ENCODE measurements at places on chromosomes 1 and 21. TPM values are rescaled to one million over a fixed set of nuclear protein-coding genes. Genes with fewer than 3 reads are reported as not detected.
A peak's percentile ranks its signal among the peaks of the same experiment; 100 is the strongest.

DNA sequence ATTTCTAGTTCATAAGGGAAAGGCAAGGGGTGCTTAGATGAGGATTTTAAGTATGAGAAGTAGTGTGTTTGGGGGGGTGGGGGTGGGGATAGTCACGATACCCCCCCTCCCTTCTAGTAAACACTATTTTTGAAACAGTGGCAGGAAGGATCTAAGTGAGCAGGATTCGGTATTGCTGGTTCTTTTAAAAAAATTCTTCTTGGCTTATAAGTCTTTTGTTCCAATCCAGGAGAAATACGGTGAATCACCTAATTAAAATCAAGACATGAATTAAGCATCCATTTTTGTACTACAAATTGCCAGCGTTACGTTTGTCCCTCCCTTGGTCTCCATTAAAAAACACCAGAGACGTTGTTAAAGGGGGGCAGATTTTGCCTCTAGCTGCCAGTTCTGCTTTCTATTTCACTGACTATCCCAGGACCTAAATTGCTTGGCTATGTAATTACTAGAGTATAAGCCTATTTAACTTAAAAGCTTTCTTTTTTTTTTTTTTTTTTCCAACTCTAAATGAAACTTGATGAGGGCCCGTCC lies 911 bp downstream of the LMO4 start:
- H3K27ac ChIP-seq = peak overlapping the region; percentile 96
- no peak for DNase-seq
- H3K4me3 ChIP-seq = peak overlapping the region; percentile 74
- peaks cover 27% of the 10 kb centered on the region for H3K36me3 ChIP-seq

DNA sequence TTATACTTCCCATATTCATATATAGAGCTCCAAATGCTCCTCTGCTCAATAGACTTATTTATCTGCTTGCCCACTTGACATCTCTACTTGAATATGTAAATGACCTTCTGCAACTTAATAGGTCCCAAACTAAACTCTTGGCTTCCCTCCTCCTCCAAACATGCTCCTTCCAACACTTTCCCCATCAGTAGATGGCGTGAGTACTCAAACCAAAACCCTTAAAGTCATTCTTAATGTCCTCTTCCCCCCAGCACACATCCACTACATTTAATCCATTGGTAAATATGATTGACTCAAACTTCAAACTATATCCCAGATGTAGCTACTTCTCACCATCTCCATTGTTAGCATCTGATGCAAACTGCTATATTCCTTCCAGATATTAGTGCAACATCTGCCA lies 48.5 kb upstream of the PBX1 start:
- no peak for DNase-seq
- H3K36me3 ChIP-seq = no peaks in the 10 kb centered on the region
- H3K27me3 ChIP-seq = no peaks in the 10 kb centered on the region
- no peak overlapping the region for H3K4me3 ChIP-seq
- no peak overlapping the region for H3K27ac ChIP-seq
- no peaks in the 10 kb centered on the region for H3K4me1 ChIP-seq

DNA sequence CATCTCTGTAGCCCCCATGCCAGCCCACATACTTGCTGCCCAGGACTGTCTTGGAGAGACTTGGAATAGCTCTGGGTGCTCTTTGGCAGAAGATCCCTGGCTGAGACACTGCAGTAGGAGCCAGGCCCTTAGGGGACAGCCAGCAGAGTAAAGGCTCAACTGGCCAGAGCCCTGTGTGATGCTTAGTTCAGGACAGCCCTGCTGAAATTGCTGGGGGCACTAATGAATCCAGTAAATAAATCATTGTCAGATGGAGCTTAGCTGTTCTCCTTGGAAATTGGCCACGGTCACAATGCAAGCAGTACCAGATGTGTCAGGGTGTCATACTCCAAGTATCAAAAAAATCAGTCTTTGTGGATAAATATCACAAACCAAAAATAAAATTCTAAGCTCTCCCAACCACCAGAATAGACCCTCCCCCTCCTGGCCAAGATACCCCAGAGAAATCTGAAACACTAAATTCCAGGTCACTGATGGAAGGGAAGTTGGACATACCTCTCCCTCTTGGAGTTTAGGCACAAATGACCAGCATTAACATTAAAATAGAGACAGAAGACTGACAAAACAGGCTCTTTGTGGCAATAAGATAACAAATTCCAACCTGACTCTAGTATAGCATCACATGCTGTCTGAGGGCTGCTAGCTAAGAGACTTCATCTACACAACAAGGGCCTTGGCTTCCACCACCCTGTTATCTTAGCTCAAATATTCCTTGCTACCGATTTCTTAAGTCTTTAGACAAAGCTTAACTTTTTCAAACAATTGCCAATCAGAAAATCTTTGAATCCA lies 83.2 kb upstream of the DNAH14 start:
- no peaks in the 10 kb centered on the region for H3K36me3 ChIP-seq
- no peaks in the 10 kb centered on the region for H3K27me3 ChIP-seq
- H3K27ac ChIP-seq = no peak overlapping the region
- H3K4me1 ChIP-seq = no peaks in the 10 kb centered on the region
- DNase-seq = no peak

The FASLG gene
- 1.6 TPM for total RNA-seq

DNA sequence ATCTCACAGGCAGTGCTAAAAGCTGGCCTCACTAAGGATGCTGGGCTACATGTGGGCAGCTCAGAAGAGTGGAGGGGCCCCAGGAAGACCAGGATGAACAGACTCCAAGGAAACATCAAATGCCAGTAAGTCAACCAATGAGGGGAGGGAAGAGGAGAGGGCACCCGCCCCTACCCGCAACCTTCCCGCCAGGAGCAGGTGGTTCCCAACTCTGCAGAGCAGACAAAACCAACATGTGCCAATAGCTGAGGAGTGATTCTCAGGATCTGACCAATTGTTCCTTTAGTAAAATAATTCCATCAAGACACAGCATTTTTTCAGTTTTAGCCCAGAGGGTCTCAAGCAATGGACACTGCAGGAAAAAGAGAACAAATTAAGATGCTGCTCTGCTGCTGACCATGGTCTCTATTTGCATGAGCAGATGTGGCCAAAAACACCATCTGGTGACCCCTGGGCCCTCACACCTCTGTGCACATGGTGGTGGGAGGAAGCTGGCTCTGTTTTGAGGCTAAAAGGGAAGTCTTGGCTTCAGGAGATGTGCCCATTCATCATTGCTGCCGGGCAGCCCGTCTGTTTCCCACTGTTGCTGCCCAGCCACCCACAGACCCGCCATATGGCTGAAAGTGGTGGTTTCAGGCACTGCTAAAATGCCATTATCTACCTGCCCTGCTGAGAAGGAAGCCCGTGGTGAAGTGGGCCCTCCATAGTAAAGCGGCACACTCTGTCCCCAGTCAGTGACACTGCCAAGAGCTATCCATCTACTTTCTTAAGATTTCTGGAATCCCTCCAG lies 231.8 kb downstream of the KCNH1 start:
- no peak overlapping the region for H3K4me3 ChIP-seq
- peaks cover 8% of the 10 kb centered on the region for H3K27me3 ChIP-seq
- H3K4me1 ChIP-seq = no peaks in the 10 kb centered on the region
- H3K27ac ChIP-seq = no peak overlapping the region
- no peaks in the 10 kb centered on the region for H3K36me3 ChIP-seq

DNA sequence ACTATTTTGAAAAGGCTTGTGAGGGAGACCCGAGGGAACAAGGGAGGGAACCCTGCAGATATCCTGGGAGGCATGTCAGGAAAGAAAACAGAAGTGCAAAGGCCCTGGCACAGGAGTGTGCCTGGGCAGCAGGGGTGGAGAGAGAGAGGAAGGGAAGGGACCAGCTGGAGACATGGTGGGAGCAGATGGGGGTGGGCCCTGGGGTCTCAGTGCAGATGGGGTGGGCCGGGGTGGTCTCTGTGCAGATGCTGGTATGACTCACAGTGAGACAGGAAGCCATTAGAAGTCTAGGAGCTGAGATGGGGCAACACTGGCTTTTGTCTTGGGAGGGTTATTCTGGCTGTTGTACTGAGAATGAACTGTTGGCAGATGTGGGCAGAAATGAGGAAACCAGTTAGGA lies 363.6 kb upstream of the C1orf174 start:
- DNase-seq = no peak
- H3K4me1 ChIP-seq = peaks cover 6% of the 10 kb centered on the region
- no peaks in the 10 kb centered on the region for H3K36me3 ChIP-seq
- H3K4me3 ChIP-seq = no peak overlapping the region
- H3K27ac ChIP-seq = no peak overlapping the region
- H3K27me3 ChIP-seq = no peaks in the 10 kb centered on the region

- peak overlapping the region; percentile 85 for H3K27ac ChIP-seq
- peaks cover 29% of the 10 kb centered on the region for H3K36me3 ChIP-seq
- H3K27me3 ChIP-seq = no peaks in the 10 kb centered on the region
- H3K4me3 ChIP-seq = peak overlapping the region; percentile 15
- no peak for DNase-seq
Observed at GRCh38 chr1:193417403-193417802, 231.0 kb upstream of the B3GALT2 start.

- peak overlapping the region; percentile 46 for H3K27ac ChIP-seq
- peaks cover 2% of the 10 kb centered on the region for H3K27me3 ChIP-seq
- H3K4me3 ChIP-seq = peak overlapping the region; percentile 30
- no peaks in the 10 kb centered on the region for H3K36me3 ChIP-seq
Observed at GRCh38 chr1:245051349-245052221, 103.2 kb upstream of the KIF26B start.

The CFH gene
- total RNA-seq = 6.2 TPM

- no peaks in the 10 kb centered on the region for H3K27me3 ChIP-seq
- H3K4me3 ChIP-seq = no peak overlapping the region
- no peak overlapping the region for H3K27ac ChIP-seq
- no peak for DNase-seq
- no peaks in the 10 kb centered on the region for H3K4me1 ChIP-seq
Observed at GRCh38 chr21:16476056-16476825, 746.5 kb downstream of the USP25 start.

The TNN gene
- not detected for total RNA-seq

- DNase-seq = peak; percentile 26
- H3K27me3 ChIP-seq = peaks cover 4% of the 10 kb centered on the region
- peak overlapping the region; percentile 95 for H3K4me3 ChIP-seq
Observed at GRCh38 chr1:151612501-151613281, 841 bp downstream of the SNX27 start.

- no peak overlapping the region for H3K4me3 ChIP-seq
- no peaks in the 10 kb centered on the region for H3K4me1 ChIP-seq
- H3K27ac ChIP-seq = no peak overlapping the region
Observed at GRCh38 chr21:29667651-29668050, 272.1 kb downstream of the GRIK1 start.

- no peaks in the 10 kb centered on the region for H3K27me3 ChIP-seq
- no peak overlapping the region for H3K27ac ChIP-seq
- H3K4me1 ChIP-seq = peaks cover 5% of the 10 kb centered on the region
- peaks cover 3% of the 10 kb centered on the region for H3K36me3 ChIP-seq
- DNase-seq = no peak
- H3K4me3 ChIP-seq = no peak overlapping the region
Observed at GRCh38 chr1:27299385-27300271, 22.3 kb upstream of the TMEM222 start.

GRCh38 chr1:64948905-64949833 lies 17.2 kb downstream of the JAK1 start:
- H3K4me1 ChIP-seq = peaks cover 66% of the 10 kb centered on the region
- no peaks in the 10 kb centered on the region for H3K27me3 ChIP-seq
- H3K27ac ChIP-seq = peak overlapping the region; percentile 6
- H3K36me3 ChIP-seq = peaks cover 8% of the 10 kb centered on the region

DNA sequence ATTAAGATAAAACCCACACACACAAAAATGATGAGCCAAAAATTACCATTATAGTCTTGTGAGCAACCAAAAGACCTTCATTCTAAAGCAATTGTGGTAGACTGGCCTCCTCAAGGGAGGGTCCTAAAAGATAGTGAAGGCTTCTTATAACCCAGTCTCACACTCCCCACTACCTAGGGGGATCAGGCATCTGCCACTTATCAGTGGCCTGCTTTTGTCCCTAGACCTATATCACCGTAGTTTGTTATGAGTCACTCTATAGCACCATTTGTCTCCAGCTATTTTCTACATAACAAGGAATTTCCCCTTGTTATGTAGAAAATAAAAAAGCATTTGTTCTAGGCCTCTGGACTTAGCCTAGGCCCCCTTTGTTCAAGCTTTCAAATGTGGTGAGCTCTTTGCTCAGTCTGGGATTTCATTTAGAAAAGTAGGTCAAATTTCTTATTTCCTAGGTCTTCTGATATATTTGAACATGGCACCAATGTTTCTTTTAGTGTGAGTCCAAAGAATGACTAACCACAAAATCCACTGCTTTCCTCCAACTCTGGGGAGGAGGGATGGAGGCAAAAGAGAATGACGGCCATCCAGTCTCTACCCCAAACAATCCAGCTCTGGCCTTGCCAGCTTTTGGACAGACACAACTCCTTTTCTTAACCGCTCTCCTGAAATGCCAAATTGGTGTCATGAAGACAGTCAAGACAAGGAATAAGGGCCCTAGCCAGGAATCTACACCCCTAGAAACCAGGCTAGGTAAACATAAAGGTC lies 8.9 kb downstream of the ADAR start:
- no peak for DNase-seq
- no peak overlapping the region for H3K4me3 ChIP-seq
- H3K27me3 ChIP-seq = no peaks in the 10 kb centered on the region

The OR2T2 gene
- not detected for total RNA-seq

The AMY2A gene
- not detected for total RNA-seq

DNA sequence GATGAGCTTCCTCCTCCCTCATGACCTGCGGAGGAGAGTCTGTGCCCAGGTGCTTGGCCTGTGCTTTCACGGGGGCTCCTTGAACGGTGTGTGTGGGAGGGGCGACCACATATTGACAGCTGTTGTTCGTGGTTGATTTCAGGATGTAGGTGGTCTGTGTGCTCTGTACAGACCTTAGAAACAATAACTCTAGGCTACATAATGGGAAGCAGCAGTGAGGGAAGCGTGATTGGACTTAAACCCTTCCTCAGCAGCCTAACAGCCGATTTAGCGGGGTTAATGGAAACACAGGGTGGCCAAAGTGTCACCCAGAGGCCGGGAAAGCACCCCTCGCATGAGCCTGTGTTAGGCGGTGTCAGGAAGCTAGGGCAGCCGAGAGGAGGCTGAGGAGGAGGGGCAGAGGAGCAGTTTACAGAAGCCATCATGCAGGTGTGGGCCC lies 56.0 kb downstream of the TBCE start:
- H3K4me1 ChIP-seq = peaks cover 20% of the 10 kb centered on the region
- H3K27ac ChIP-seq = peak overlapping the region; percentile 52
- no peaks in the 10 kb centered on the region for H3K27me3 ChIP-seq
- no peak overlapping the region for H3K4me3 ChIP-seq

GRCh38 chr1:22292011-22292788 lies 149.3 kb upstream of the WNT4 start:
- no peak overlapping the region for H3K4me3 ChIP-seq
- H3K27me3 ChIP-seq = peaks cover 29% of the 10 kb centered on the region
- peaks cover 8% of the 10 kb centered on the region for H3K4me1 ChIP-seq
- no peaks in the 10 kb centered on the region for H3K36me3 ChIP-seq

All from activated CD4-positive, alpha-beta T cell treated with anti-CD3 and anti-CD28 coated beads, Interleukin-2, amount 10 ng/mL, durations not matched to agents 7 days and 5 days (primary cell).